ENCODE measurements at places on chromosomes 11 and 22. TPM values are rescaled to one million over a fixed set of nuclear protein-coding genes. Genes with fewer than 3 reads are reported as not detected.

PNPLA3 gene
- 0.93 TPM for total RNA-seq

SIK3 gene
- total RNA-seq = 39.2 TPM

CRYBB3 gene
- not detected for total RNA-seq

DGCR6L gene
- 25.7 TPM for total RNA-seq

GRCh38 chr22:26289611-26290101 lies 120.4 kb downstream of the SEZ6L start:
- no peak for DNase-seq

DNA sequence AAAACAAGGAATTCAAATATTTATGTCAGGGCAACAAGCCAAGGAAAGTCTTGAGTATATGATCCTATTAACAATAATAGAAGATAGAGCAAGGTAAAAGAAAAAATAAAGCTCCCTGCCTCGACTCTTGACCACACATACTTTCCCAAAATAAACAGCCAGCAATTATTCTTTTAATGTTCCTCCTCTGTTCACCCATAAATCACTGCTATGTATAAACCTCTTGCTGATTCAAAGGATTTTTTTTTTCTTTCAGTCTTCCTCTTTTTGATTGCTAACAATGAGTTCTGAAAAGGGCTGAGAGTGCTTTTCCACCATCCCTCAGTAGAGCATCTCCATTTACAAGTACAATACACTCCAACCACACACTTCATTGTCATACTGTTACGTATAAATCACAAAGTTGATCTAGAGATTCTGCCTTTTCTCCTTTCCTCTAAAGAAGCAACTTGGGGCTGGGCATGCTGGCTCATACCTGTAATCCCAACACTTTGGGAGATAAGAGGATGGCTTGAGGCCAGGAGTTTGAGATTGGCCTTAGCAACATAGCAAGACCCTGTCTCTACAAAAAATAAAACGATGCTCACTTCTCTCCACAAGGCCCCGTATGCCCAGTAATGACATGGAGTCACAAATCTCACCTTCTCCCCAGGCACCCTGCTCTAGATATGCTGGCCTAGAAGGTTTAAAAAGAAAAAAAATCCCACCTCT lies 24.0 kb downstream of the RAB30 start:
- no peak for DNase-seq

GRCh38 chr11:128021349-128022006 lies 565.9 kb downstream of the ETS1 start:
- no peak for DNase-seq

DNA sequence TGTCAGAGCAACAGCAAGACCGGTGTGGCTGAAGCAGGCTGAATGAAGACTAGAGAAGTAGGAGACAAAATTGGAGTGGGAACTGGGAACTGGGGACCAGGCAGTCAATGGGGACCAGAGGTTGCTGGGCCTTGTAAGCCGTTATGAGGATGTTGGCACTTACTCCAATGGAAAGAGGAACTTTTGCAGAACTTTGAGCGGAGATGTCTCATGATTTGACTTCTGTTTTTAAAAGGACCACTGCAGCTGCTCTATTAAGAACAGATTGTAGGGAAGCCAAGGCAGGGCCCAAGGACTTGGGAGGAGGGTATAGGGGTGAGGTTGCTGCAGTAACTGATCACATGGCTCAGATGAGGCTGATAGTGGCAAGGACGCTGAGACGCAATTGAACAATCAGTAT lies 34.2 kb downstream of the IL18 start:
- no peak for DNase-seq

GRCh38 chr11:127182586-127183203 lies 182.1 kb upstream of the KIRREL3 start:
- no peak for DNase-seq

DNA sequence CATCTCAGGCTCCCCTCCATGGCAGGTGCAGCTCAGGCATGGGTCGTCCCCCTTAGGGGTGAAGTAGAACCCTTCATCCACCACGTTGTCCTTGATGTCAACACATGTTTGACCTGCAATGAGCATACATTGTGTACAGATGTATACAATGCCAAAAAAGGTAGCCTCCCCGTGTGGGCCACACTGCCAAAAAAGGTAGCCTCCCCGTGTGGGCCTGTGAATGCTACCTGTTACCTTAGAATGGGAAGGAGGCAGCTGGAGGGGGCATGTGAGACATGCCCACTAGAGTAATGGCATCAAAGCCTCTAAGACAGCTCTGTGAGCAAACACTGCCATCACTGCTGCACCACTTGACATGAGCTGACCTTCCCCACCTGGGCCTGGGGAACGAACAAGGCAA lies 73.7 kb downstream of the DGCR2 start:
- DNase-seq = no peak

DNA sequence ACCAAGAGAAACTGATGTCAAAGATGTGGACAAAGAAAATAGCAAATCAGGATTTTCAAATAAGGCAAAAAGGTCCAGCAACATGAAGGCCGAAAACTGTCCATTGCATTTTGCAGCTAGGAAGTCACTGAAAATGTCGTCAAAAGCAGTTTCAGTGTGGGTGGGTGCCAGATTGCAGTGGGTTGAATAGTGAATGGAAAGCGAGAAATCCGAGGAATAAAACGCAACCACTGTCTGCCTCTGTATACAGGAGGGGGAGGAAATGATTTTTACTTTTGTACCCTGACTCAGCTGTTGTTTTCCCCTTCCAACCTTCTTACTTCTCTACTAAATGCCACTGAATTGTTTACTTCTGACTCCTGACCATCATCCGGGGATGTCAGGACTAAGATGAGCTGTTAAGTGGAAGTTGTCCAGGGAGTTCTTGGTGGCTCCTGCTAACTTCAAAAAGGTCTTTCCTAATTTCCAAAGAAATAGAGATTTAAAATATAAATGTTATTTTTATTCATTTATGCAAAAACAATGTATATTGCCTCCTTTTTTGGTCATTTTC lies 64.9 kb upstream of the BIRC3 start:
- DNase-seq = no peak

- no peak for DNase-seq
These were observed 39.5 kb upstream of the GCAT start for GRCh38 chr22:37768273-37768672.

- no peak for DNase-seq
These were observed 4.9 kb upstream of the PPARA start for GRCh38 chr22:46145361-46145851.

- no peak for DNase-seq
These were observed 69.9 kb downstream of the HIRA start for GRCh38 chr22:19361501-19362103.

DNA sequence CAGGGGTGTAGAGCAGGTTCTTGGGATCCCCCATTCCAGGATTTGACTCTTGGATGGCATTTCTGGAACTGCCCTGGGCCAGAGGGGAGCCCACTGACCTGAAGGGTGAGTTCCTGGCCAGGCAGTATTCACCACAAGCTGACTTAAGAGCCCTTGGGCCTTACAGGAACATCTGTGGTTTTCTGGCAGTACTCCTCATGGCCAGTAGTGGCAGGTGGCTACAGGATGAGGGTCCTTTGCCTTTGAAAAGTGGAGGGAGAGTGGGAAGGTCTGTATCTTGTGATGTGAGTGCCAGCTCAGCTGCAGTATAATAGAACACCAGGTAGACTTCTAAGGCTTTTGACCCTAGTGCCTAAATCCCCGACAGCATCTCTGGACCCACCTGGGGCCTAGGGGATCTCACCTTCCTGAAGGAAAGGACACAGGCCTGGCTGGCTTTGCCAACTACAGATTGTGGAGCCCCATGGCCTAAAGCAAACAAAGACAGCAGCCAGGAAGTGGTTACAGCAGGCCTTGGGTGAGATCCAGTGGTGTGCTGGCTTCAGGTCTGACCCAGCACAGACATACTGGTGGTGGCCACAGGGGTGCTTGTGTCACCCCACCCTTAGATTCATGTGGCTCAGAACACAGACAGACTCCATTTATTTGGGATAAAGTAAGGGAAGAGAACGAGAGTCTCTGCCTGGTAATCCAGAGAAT lies 9.0 kb downstream of the OR51S1 start:
- DNase-seq = no peak

- DNase-seq = no peak
These were observed 350.3 kb upstream of the MPPED2 start for GRCh38 chr11:30936491-30936890.

- no peak for DNase-seq
These were observed 933 bp downstream of the BRSK2 start for GRCh38 chr11:1390569-1391164.

DNA sequence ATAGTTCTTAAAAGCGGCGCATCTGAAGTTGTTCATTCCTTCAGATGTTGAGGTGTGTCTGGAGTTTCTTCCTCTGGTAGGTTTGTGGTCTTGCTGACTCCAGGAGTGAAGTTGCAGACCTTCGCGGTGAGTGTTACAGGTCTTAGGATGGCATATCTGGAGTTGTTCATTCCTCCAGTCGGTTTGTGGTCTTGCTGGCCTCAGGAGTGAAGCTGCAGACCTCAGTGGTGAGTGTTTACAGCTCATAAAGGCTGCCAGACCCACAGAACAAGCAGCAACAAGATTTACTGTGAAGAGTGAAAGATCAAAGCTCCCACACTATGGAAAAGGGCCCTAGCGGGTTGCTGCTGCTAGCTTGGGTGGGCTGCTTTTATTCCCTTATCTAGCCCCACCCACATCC lies 201.7 kb upstream of the PDGFD start:
- DNase-seq = no peak

GRCh38 chr22:38448945-38449745 lies 5.9 kb downstream of the KCNJ4 start:
- DNase-seq = no peak

GRCh38 chr22:42996646-42997365 lies 18.1 kb downstream of the PACSIN2 start:
- DNase-seq = no peak

DNA sequence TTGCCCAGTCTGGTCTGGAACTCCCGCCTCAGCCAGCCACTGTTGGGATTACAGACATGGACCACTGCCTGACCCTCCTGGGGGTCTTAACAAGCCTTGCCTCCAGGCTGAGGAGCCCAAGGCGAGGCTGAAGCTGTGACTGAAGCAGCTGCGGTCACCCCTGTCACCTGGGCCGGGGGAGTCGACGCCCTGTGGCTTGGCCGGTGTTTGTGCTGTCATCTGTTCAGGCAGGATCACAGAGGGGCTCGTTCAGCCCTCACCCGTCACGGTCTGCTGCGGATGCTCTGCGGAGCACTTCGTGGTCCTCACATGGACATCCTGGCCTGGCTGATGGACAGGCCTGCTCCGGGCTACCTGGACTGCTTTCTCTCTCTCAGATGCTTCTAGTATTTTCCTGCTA lies 23.8 kb downstream of the TRMU start:
- DNase-seq = no peak

- DNase-seq = no peak
These were observed 10.5 kb downstream of the EMID1 start for GRCh38 chr22:29216011-29216872.

- DNase-seq = no peak
These were observed 23.1 kb downstream of the PTPN5 start for GRCh38 chr11:18768472-18768901.

DNA sequence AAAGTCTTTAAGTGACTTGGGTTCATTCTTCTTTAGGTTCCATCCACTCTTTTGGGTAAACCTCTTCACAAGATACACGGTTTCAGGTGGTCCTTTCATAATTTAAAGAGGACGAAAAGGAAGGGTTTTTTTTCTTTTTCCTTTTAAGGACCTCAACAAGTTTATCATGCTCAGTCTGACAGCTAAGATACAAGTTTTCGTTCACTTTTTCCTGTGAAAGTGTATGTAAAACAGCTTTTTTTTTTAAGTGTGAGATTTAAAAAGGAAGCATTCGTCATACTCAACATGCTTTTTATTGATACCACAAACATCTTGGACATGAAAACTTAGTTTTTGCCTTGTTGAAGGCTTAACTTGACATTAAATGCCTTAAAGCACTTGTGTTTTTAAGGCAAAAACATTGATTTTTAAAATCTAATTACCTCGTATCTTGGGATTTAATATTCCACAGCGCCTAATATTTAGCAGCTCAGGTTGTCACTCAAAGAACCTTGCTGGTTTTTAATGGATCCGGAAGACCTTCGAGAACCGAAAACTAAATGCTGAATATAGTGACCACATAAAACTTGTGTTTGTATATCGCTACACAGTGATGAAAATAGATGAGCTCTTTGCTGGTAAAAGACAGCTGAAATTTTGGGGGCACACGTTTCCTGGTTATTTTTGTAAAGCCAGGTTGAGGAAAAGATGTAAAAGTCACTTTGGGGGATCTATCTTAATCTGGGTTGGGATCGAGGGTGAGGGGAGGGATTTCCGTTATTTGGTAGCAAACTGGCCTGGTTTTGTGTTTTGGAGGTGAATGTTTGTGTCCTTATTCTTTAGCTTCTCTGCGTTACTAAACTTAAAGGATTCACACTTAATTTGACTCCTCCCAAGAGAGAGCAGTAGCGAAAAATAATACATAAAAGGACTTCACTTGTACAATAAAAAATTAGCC lies 2.3 kb downstream of the PCF11 start:
- DNase-seq = no peak

- no peak for DNase-seq
These were observed 14.9 kb upstream of the ISX start for GRCh38 chr22:35051013-35051535.

GRCh38 chr11:82315093-82315492 lies 418.6 kb downstream of the FAM181B start:
- DNase-seq = no peak

DNA sequence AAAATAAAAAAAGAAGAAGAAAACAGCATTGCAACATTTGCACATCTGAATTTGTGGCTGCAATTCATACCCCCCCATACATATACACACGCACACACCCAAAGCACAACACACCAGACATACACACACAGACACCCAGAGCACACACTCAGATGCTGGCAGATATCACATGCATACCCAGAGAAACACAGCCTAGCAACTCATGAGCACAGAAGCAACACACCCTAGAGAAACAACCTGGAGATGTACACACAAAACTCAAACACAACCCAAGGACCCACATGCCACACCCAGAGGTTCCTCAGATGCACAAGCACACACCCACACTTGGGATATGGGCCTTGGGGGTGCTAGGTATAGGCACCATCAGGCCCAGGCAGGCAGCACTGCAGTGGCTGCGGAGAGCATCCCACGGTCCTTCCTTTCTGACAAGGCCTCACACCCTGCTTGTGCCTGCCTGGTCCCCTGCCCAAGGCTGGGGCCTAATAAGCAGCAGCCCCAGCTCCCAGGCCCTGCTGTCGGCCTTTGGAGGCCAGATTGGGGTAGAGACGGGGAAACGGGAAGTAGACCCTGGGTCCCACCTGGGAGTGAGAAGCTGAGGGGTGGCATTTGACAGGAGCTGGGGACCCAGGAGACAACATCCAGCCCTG lies 3.1 kb downstream of the CST6 start:
- no peak for DNase-seq
